ENCODE measurements at places on chromosomes 16 and 17. TPM values are rescaled to one million over a fixed set of nuclear protein-coding genes. Genes with fewer than 3 reads are reported as not detected.

DNA sequence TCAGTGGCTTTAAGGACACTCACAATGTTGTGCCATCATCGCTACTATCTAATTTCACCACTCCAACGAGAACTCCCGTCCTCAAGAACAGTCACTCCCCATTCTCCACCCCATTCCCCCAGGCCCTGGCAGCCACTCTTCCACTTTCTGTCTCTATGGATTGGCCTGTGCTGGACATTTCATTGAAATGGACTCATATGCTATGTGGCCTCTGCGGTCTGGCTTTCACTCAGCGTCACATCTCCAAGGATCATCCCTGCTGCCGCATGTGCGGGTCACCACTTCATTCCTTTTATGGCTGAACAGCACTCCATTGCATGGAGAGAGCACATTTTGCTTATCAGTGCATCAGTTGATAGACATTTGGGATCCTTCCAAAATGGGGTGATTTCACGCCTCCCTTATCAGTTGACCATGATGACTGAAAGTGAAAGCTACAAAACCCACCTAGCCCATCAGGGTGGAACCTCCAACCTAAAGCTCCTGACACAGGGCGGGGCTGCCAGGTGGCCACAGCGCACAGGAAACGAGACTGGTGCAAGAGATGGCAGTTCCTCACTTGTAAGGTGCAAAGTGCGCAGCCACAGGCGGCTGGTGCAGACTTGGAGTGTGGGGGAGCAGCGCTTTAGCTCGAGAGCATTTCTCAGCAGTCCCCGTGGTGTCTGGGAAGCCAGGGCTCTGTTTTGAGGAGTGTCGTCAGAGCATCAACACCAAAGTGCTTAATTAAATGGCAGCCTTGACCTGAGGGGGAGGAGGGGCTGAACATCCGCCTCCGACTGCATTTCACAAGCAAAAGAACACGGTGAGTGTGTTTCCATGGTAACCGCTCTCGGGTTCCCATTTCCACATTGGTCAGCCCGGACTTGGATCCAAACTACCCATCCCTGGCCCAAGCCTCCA, 23.8 kb downstream of the COTL1 start:
- DNase-seq: peak; percentile 64

DNA sequence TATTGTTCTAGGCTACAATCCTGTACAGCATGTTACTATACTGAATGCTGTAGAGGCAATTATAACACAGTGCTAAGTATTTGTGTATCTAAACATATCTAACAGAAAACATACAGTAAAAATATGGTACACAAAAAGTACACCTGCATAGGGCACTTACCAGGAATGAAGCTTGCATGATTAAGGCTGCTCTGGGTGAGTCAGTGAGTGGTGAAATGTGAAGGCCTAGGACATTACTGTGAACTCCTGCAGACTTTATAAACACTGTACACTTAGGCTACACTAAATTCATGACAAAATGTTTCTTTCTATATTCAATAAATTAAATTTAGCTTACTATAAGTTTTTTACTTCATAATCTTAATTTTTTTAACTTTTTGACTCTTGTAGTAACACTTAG, 37.1 kb downstream of the AMFR start:
- DNase-seq: no peak

- DNase-seq: no peak
Observed at GRCh38 chr17:61480414-61480807, 28.2 kb downstream of the TBX4 start.

Gene AFMID
- 24.6 TPM for polyA plus RNA-seq

Gene ATAD5
- polyA plus RNA-seq: 0.44 TPM

Gene PLEKHH3
- 22.0 TPM for polyA plus RNA-seq

Gene CCL14
- 66.0 TPM for polyA plus RNA-seq
